ENCODE measurements at places on chromosomes 5 and 9.

GRCh38 chr9:18743971-18744370 is 270.0 kb downstream of the ADAMTSL1 start:
- no peak overlapping the region for H3K4me3 ChIP-seq
- no peak for DNase-seq
- no peaks in the 10 kb centered on the region for H3K36me3 ChIP-seq
- H3K27ac ChIP-seq, result no peak overlapping the region

- H3K4me1 ChIP-seq, result no peaks in the 10 kb centered on the region
- no peak overlapping the region for H3K4me3 ChIP-seq
- H3K27me3 ChIP-seq, result no peaks in the 10 kb centered on the region
- H3K36me3 ChIP-seq, result no peaks in the 10 kb centered on the region
- DNase-seq, result no peak
Observed at GRCh38 chr9:114911167-114911821, 19.1 kb downstream of the TNFSF8 start.

DNA sequence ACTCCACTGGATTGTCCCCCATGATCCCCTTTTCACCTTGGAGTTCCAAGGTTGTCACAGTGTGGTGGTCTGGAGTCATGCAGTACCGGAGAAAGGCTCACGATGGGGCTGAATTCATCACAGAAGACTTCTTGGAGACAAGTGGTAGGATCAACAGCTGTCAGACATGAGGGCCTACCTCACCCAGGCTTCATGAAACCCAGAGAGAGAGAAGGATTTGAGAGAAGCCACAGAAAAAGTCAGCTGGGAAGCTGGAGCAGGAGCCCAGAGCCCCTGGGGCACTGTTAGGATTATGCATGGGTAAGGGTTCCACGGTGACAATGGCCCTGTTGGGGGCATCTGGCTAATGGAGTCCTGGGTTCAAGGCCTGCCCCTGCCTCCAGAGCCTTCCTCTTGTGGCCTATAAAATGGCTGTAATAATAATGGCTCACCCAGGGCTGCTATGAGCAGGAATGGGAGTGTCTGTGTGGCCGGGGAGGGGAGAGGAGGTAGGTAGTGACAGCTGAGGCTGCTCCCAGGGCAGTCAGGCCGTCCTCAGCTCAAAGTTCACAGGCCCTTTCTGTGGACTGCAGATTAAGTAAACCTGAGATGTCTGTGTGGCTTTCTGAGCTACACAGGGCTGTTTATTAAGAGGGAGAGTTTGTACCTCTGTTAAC is 910 bp downstream of the TRIM14 start:
- no peak overlapping the region for H3K27ac ChIP-seq
- peaks cover 8% of the 10 kb centered on the region for H3K4me1 ChIP-seq
- H3K4me3 ChIP-seq, result peak overlapping the region; percentile 65
- no peak for DNase-seq

DNA sequence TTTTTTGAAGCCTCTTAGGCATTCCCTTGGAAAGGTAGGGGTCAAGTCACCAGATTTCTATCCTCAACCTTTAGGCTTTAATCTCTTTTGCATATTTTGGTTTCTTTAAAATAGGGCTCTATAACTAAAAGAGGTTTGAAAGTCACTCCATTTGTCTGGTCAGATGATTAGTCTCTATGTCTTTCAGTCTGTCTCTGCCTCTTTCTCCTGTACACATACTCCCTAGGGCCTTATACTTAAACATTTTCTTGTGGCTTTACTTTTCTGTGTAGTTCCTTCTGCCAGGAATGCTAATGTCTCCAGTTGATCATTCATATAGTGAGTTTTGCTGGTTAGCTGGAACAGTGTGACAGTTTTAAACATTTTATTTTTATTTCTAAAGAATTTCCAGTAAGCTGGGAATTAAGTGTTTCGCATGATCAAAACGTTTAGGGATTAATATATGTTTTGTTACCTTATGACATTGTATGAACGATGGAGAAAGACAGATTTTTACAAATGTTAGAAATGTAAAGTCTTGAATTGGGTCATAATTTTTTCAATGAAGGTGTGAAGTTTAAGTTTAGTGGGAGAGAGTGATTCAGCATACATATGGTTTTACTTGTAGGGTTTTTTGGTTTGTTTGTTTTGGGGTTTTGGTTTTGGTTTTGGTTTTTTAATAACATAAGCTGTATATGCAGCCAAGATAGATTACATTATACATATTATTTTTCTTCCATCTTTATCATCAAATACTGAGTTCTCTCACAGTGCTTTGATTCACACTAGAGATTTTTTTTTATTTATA is 90.6 kb downstream of the ZCCHC7 start:
- H3K36me3 ChIP-seq, result no peaks in the 10 kb centered on the region
- no peak for DNase-seq
- no peak overlapping the region for H3K27ac ChIP-seq
- no peaks in the 10 kb centered on the region for H3K27me3 ChIP-seq
- H3K4me1 ChIP-seq, result no peaks in the 10 kb centered on the region
- H3K4me3 ChIP-seq, result no peak overlapping the region

DNA sequence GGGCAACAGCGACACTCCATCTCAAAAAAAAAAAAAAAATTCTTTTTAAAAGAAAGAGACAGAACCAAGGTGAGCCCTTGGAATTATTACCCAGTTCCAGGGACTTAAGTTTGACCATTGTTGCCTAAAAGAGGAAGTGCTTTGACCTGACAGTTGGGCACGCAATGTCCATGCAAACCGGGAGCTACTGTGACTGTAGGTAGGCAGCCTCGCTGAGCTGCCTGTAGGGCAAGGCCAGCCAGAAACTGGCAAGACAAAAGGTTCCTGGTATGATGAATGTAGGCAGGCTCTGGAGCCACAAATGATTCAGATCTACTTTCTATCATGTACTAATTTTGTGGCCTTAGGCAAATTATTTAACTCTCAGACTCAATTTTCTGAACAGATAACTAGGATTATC is 334.8 kb upstream of the ZNF462 start:
- DNase-seq, result no peak
- no peaks in the 10 kb centered on the region for H3K27me3 ChIP-seq
- no peak overlapping the region for H3K27ac ChIP-seq
- no peaks in the 10 kb centered on the region for H3K4me1 ChIP-seq

DNA sequence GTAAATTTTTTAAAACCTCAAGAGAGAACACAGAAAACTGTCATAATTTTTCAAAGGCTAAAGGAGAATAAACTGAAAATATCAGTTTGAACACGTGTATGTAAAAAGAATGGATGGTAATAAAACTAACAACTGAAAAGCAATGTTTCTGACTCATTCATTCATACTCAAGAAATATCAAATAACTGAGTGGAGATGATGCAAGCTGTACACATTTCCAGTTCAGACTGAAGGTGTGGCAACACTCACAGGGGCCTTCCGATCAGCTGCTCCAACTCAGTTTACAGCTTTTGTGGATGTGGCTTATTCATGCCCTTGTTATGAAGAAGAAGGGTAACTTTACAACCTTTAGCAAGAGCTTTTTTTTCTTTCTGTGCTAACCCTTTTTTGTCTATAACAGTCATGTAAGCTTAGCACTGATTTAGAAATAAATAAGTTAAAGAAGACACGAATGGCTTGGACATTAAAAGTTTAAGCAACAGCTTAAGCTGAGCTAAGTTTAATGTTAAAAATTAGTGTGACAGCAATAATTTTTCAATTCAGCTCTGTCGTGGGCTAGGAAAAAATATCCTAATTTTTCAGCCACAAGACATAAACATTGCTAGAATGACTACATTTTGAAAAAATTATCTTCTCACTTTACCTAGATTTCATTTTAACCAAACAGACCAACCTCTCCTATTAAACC is 453.5 kb downstream of the RAB3C start:
- peaks cover 22% of the 10 kb centered on the region for H3K4me1 ChIP-seq
- H3K36me3 ChIP-seq, result no peaks in the 10 kb centered on the region
- peak overlapping the region; percentile 63 for H3K4me3 ChIP-seq
- no peaks in the 10 kb centered on the region for H3K27me3 ChIP-seq

- no peak for DNase-seq
- H3K4me1 ChIP-seq, result no peaks in the 10 kb centered on the region
- no peak overlapping the region for H3K4me3 ChIP-seq
- H3K27me3 ChIP-seq, result no peaks in the 10 kb centered on the region
- H3K36me3 ChIP-seq, result no peaks in the 10 kb centered on the region
Observed at GRCh38 chr5:176831425-176831824, 21.1 kb downstream of the UNC5A start.

DNA sequence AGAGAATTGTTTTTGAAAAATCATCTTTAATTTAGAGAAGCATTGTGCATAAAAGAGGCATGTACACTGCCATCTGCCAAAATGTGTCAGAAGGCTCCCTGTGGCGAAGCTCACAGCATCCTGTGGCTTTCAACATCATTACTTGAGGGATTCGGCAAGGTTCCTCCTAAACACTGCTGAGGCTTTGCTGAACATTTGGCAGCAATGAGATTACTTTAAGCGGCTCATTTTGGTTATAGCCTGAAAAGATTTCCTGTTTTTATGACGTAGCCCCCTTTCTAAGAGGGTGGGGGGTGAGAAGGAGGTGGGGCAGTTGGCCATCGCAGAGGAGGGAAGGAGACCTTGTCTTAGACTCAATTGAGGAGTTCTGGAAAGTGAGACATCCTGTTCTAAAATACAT is 469.4 kb downstream of the RASEF start:
- no peaks in the 10 kb centered on the region for H3K27me3 ChIP-seq
- no peak for DNase-seq
- H3K4me3 ChIP-seq, result no peak overlapping the region
- H3K4me1 ChIP-seq, result peaks cover 17% of the 10 kb centered on the region
- no peak overlapping the region for H3K27ac ChIP-seq

DNA sequence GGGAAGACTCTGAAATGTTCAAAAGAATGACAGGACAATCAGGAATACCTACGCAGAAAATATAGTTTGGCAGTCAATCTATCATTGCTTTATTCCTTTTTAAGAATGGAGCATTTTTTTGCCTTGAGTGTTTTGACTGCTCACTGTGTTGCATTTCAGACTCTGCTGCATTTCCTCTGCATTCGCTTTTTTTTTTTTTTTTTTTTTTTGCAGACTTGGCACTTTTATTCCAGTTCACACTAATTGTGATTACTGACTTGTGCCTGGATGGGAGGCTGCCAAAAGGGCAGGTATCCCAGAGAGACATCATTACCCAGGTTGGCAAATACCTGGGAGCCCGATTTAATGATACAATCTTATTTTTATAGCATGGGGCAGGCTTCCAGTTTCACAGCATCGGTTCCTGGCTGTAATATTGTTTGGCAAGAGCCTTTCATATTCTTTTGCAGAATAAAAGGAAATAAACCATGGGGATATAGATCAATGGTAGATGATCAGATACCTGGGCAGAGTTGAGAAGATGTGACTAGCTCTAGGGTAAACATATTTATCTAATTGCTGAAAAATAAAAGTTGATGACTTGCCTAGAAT is 1132.6 kb downstream of the MAT2B start:
- no peak overlapping the region for H3K27ac ChIP-seq
- no peak for DNase-seq
- no peaks in the 10 kb centered on the region for H3K36me3 ChIP-seq
- H3K4me3 ChIP-seq, result no peak overlapping the region
- H3K27me3 ChIP-seq, result no peaks in the 10 kb centered on the region

- no peak for DNase-seq
- no peaks in the 10 kb centered on the region for H3K27me3 ChIP-seq
- H3K4me1 ChIP-seq, result peaks cover 12% of the 10 kb centered on the region
Observed at GRCh38 chr5:120375248-120375647, 88.9 kb upstream of the PRR16 start.

- H3K4me3 ChIP-seq, result no peak overlapping the region
- H3K36me3 ChIP-seq, result peaks cover 37% of the 10 kb centered on the region
- H3K27me3 ChIP-seq, result no peaks in the 10 kb centered on the region
Observed at GRCh38 chr9:129006328-129007034, 21.6 kb downstream of the SH3GLB2 start.

GRCh38 chr5:155700333-155700732 is 626.6 kb upstream of the SGCD start:
- H3K27ac ChIP-seq, result no peak overlapping the region
- no peak overlapping the region for H3K4me3 ChIP-seq
- H3K4me1 ChIP-seq, result no peaks in the 10 kb centered on the region
- no peaks in the 10 kb centered on the region for H3K36me3 ChIP-seq

DNA sequence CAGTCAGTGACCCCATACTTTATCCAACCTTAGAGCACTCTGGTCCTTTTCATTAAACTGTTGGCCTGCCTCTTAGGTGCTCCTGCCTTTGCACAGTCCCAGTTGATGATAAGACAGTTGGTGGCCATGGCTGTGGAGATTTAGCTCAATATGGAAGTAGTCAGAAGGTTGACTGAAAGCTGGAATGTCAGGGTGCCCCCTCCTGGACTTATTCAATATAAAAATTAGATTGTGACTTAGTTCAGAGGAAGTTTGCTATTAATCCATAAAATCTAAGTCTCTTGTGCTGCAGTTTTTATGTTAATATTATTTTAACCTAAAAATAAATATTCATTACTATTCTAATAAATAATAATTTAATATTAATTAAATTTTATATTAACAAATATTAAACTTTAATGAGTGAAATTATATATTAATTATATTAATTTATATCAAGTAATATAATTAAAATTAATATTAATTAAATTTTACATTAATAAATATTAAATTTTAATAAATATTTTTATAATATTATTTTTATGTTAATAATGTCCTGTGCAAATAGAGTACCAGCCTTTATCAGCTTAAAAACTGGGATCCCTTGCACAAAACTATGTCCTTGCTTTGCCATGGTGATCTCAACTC is 77.7 kb upstream of the ADAMTSL1 start:
- H3K27ac ChIP-seq, result no peak overlapping the region
- H3K4me1 ChIP-seq, result peaks cover 3% of the 10 kb centered on the region
- DNase-seq, result no peak
- no peak overlapping the region for H3K4me3 ChIP-seq
- no peaks in the 10 kb centered on the region for H3K27me3 ChIP-seq
- H3K36me3 ChIP-seq, result no peaks in the 10 kb centered on the region

DNA sequence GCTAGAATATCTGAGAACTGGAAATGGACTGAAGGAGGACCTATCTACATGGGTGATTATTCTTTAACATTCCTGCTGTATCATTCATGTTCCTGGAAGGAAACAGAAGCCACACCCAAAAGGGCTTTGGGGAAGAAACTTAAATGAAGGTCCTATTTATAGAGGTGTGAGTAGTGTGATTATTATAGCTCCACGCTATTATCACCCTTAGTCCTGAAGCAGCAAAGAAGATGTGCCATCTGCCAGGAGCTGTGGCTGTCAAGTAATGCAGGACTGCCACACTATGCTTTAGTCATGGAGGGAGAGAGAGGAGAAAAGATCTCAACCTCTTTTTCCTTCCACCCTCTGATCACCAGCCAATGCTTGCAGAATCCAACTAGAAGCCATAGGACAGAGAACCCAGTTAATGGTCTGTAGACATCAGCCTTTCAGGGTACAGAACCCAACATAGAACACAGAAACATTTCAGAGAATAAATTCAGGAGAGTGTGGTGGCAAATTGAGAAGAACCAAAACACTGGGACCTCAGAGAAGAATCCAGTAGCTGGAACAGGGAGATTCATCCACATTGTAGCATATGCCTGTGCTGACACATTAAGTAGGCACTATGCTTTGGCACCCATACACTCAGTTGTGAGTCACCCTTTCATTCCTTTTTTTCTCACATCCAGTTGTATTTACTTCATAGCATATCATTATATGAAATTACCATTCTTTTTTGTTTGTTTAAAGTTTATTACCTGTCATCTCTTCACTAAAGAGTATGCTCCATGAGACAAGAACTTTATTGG is 21.0 kb upstream of the RNF180 start:
- peak overlapping the region; percentile 59 for H3K27ac ChIP-seq
- DNase-seq, result no peak
- no peak overlapping the region for H3K4me3 ChIP-seq
- peaks cover 7% of the 10 kb centered on the region for H3K4me1 ChIP-seq

All from tibial artery (tissue), 4 donors.